ENCODE measurements at places on chromosomes 7 and 10.

DNA sequence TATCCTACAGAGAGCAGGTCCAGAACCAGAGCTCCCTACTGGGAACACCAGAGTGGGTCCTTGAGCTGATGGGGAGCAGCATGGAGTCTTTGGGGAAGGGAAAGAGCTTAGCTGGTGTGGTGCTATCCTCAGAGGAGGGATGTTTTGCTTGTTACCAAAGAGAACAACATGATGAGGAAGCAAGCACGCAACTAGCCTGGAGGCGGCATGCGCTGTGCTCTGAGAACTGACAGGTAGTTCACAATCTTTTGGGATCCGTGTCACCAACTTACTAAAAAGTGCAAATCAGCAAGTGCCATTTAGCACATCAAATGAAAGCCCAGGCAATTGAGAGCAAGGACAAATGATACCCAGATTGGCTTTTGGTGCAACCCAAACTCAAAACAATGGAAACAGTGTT lies 257.9 kb downstream of the DPP6 start:
- DNase-seq, result no peak

GRCh38 chr10:32771217-32771616 lies 186.8 kb downstream of the ITGB1 start:
- DNase-seq, result no peak

GRCh38 chr7:140333223-140333622 lies 65.1 kb downstream of the SLC37A3 start:
- no peak for DNase-seq

DNA sequence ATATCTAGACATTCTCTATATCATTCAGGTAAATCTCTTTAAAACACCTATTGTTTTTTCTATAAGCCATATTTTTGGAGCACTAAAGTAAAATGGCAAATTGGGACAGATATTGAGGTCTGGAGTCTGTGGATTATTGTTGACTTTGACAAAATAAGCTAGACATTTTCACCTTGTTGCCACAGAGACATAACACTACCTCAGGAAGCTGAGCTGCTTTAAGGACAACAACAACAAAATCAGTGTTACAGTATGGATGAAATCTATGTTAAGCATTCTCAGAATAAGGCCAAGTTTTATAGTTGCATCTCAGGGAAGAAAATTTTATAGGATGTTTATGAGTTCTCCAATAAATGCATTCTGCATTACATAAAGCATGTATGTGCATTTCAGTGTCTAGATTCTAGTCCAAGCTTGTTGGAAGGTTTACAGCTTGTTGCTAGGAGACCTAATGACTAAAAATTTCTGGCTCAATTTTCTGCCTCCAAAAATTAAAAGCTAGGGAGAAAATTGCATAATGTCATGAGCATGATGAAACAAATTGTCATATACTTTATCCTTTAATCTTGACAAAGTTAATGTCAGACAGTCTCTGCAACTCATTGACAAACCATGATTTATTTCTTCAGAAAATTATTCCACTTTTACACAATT lies 18.3 kb downstream of the LIPM start:
- no peak for DNase-seq

DNA sequence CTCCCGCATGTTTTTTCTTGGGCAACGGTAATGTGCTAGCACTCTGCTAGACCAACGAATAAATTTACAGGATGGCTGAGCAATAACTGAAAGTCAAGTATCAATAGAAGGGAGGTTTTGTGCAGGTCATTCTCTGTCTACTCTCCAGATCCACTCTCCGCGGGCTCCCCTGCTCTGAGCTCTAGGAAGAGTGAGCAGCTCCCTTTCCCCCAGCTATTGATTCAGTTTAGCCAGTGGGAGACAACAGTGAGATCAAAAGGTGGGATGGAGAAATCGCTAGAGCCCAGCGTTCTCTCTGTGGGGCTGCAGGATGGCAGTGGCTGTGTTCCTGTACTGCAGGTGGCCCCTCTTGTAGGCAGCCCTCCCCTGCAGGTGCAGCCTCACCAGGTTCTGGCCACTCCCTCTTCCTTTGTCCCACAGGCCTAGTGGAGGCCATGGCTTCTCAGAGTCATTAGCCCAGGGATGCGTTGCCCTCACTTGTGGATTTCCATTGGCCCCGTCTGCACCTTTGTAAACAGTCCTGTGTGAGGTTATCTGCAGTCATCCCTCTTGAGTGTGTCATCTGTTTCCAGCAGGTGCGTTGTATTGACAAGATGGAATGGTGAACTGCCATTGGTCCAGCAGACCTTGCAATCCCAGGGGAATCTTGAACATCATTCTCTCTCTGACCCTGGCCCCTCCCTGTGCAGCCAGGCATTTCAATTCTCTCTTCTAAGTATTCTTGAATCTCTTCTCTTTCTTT lies 11.1 kb downstream of the MSRB2 start:
- DNase-seq, result no peak

DNA sequence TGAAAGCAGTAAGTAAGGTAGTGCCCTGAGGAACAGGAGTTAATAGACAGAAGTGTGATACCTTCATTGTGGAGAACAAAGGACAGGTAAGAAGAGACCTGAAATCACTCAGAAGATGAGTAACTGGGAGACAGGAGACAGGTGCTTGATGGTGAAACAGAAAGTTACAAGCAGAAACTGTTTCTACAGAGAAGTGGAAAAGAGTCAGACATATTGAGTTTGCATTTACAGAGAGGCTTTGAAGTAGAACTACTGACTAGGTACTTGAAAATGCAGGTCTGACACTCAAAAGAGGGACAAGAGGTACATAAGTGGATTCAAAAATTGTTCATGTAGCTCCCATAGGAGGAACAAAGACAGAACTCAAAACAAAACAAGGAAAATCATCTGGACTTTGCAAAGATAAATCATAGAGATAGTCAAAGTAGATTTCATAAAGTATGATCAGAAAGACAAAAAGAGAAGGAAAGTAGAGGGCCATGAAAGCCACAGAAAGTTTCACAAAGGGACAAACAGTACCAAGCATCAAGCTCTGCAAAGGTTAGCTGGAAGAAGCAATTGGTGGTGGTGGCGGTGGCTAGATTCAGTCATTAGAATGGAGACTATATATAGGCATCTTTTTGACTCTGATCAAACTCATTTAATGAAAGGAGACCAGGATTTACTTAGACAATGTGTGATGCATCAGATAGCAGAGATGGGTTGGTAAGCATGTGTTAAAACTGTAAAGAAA lies 198.4 kb downstream of the PCLO start:
- DNase-seq, result no peak

GRCh38 chr7:124811341-124811740 lies 45.7 kb upstream of the GPR37 start:
- no peak for DNase-seq

- no peak for DNase-seq
Observed at GRCh38 chr7:99794585-99795502, 10.9 kb upstream of the CYP3A4 start.

GRCh38 chr7:139991269-139991666 lies 71.5 kb downstream of the PARP12 start:
- no peak for DNase-seq

DNA sequence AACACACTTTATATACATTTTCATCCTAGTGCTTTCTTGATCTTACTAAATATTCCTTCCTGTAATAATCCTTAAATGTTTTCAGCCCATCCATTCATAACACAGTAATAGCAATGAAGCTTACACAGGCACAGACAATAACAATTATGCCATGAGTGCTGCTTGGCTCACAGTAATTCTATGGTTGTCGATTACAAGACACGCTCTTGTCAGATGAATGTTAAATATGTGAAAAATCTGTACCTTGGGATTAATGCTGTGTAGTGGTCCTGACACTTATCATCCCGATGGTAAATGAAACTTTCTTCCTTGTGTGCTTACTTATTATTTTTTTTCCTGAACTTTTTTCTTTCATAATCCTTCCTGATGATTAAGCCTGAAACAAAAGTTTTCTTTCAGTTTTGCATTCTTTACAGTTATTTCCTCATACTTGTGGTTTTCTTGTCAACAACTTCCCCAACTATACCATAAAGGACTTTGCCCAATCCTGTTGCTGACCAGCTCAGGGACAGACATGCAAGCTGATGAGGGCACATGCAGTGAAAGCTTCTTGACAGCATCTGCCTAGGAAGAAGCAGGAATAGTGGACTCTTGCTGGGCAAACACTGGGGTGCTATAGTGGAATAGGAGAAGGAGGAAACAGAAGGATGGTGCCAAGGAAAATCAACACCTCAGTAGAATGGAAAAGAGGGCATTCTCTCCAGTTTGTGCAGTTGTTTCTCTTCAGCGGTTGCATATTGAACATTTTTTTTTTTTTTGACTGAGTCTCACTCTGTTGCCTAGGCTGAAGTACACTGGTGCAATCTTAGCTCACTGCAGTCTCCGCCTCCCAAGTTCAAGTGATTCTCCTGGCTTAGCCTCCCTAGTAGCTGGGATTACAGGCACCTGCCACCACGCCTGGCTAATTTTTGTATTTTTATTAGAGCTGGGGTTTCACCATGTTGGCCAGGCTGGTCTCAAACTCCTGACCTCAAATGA lies 6.7 kb upstream of the MGAM2 start:
- DNase-seq, result no peak

DNA sequence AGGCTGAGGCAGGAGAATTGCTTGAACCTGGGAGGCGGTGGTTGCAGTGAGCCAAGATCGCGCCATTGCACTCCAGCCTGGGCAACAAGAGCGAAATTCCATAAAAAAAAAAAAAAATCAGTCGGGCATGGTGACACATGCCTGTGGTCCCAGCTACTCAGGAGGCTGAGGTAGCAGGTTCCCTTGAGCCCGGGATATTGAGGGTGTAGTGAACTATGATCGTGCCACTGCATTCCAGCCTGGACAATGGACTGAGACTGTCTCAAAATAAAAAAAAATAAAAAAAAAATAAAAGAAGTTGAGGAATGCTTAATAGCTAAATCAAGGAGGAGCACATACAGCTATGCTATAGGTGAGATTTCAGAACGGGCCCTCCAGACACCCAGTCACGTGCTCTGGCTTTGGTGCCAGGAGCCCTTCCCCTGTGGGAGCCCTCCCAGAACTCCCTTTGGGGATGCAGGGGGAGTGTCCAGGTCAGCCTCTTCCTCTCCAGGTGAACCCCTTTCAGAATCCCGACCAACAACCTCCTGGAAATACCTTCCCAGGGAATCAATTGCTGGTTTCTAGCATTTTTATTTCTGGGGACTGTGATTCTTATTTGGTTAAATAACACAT lies 42.9 kb upstream of the CTBP2 start:
- DNase-seq, result no peak

DNA sequence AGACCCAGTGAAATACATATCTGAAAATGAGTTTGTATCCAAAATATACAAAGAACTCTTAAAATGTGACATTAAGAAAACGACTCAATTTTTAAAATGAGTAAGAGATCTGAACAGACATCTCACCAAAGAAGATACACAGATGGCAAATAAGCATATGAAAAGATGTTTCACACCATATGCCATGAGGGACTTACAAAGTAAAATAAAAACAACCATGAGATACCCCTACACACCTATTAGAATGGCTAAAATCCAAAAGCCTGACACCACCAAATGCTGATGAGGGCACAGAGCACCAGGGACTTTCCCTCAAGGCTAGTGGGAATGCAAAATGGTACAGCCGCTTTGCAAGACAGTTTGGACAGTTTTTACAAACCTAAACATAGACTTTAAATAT lies 27.9 kb downstream of the GFRA1 start:
- DNase-seq, result no peak

GRCh38 chr7:49295146-49295545 lies 370.8 kb downstream of the CDC14C start:
- DNase-seq, result no peak

- DNase-seq, result no peak
Observed at GRCh38 chr7:87810130-87810529, 66.0 kb downstream of the SLC25A40 start.

- no peak for DNase-seq
Observed at GRCh38 chr10:105534086-105534485, 893.0 kb downstream of the SORCS3 start.

GRCh38 chr10:61835069-61835945 lies 66.2 kb upstream of the ARID5B start:
- DNase-seq, result no peak

GRCh38 chr7:73967832-73968290 lies 60.1 kb upstream of the ELN start:
- no peak for DNase-seq

GRCh38 chr7:69342154-69342884 lies 256.0 kb upstream of the AUTS2 start:
- DNase-seq, result no peak

DNA sequence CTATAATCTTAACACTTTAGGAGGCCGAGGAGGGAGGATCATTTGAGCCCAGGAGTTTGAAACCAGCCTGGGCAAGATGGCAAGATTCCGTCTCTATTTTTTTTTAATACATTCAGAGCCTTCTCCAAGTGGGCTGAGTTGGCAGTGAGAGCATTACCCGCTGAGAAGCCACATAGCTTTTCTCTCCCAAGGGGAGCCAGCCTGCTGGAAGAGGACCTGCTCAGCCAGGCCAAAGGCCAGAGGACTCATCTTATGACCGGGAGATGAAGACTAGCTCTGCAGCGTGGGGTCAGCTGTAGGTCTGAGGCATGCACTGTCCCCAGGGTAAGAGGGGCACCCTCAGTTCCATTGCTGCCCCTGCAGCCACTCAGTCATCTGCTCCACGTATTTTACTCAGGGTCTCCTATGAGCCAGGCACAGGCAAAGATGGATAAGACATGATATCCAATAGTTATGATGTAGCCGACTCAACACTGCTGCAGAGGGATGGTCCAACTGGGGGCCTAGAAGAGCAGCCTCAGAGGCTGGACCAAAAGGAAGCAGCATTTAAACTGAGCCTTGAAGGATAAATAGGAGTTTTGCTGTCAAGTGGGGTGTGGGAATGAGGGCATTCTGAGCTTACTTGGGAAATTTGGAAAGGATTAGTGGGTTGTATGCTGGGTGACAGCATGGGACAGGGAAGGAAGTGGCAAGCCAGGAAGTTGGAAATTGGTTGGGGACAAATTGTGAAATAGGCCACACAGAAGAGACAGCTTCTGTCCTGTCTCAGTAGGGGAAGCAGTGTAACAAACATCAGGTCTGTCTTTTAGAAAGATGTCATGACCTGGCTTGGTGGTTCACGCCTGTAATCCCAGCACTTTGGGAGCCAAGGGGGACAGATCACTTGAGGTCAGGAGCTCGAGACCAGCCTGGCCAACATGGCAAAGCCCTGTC lies 1.6 kb upstream of the MARVELD1 start:
- no peak for DNase-seq

- DNase-seq, result no peak
Observed at GRCh38 chr7:132149436-132150304, 426.6 kb downstream of the PLXNA4 start.

DNA sequence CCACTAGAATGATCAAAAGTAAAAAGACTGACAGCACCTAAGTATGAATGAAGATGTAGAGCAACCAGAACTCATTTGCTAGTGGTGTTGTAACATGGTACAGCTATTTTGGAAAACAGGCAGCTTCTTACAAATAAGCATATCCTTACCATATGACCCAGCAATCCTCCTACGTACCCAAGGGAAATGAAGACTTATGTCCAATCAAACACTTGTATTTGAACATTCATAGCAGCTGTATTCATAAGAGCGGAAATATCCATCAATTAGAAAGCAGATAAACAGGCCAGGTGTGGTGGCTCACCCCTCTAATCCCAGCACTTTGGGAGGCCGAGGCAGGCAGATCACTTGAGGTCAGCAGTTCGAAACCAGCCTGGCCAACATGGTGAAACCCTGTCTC lies 53.0 kb downstream of the KLRG2 start:
- no peak for DNase-seq
